ENCODE measurements at places on chromosomes 12 and 14.

- no peak for DNase-seq
Observed at GRCh38 chr14:92414690-92415445, 91.9 kb downstream of the SLC24A4 start.

DNA sequence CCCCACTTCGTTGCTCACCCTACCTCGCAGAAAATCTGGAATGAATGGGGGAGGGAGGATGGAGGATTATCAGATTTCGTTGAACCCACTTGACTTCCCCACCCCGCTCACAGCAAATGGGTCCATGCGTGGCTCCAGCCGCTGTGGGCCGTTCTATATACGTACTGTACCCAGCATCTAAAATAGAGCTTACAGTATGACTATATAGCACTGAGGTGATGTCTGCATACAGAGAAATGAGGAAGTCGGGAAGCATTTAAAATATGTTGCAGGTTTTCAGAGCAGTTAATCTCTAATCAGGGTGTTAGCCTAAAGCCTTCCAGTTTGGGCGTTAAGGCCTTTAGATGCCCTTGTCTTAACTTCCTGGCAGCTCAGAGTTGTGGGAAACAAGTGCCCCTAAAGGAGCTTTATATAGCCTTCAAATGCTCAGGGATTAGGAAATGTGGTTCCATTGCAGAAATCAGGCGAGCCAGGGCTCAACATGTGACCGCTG is 1.4 kb downstream of the BICDL1 start:
- DNase-seq: no peak

GRCh38 chr12:133038118-133038709 is 905 bp downstream of the ZNF84 start:
- DNase-seq: no peak

- no peak for DNase-seq
Observed at GRCh38 chr14:36791402-36791801, 129.7 kb downstream of the PAX9 start.

DNA sequence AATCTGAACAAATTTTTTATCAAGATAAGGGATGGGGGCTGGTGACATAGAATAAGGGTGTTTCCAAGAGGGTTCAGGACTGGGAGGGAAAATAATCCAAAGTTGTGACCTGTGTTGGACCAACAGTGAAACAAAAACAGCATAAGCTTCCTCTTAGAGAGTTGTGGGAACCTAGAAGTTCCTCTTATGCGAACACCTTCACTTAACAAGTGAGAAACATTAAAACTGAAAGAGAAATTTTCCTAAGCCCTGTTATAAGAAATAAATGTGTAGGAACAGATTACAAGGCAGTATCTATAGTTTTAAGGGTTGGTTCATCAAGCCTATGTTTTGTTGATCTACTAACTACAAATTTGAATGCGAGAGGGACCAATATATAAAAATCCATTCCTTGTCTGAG is 58.4 kb downstream of the LLPH start:
- DNase-seq: no peak

DNA sequence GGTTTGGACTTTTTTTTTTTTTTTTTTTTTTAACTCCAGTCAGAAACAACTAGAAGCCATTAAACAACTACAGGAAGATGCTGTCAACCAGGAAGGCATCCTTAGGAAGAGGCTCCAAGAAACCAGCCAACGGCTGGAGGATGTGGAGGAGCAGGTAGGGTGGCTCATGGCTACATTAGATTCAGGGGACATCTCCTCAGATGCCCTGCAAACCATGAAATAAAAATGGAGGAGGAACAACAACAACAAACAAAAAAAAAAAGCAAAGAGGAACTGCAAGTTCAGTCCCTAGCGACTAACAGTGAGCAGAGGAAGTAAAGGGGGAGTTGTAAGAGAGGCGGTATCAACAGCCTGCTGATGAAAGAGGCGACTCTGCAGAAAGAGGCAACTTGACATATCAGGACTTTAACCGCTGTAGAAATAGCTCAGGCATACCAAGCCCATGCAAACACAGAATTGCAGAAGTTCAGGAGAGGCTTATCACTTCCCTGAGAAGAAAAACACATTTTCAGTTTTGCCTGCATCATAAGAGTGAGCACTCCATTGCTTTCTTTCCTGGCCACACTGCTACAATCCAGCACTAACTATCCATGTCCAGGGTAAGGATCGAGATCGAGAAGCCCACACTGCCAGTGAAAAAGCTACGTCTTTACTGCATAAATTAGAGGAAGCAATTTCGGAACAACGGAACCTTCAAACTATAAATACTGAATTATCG is 103.5 kb upstream of the BCAT1 start:
- peak; percentile 14 for DNase-seq

GRCh38 chr14:105884808-105885281 is 358.5 kb downstream of the TMEM121 start:
- no peak for DNase-seq

- no peak for DNase-seq
Observed at GRCh38 chr12:127060933-127061332, 1206.0 kb upstream of the TMEM132C start.

DNA sequence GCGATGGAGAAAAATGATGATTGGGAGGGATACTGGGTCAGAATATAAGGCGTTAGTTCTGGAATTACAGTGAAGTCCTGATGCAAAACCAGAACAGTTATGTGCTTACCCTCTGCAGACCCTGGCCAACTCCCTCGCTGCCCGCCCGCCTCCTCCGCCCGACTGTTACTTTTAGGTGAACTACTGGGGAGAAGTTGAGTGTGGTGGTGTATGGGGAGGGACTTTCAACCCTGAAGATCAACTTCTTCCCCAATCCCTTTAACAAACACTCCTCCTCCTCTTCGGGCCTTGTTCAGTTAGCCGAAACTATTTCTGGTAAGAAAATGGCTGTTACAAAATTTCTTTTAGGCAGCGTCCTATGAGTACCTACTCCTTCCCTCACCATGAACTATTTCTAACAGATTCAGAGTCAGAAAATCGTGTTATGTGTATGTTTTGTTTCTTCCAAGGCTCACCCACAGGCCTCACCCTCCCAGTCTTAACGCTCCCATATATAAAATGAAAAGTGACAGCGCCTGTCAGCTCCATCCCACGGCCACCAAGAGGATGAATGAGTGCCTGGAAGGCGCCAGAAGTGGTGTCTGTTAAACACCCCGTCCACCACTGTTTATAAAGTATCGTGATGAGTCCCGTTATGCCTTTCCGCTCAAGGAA is 1.3 kb downstream of the FBXO33 start:
- no peak for DNase-seq

- no peak for DNase-seq
Observed at GRCh38 chr12:27456618-27457017, 10.1 kb downstream of the SMCO2 start.

DNA sequence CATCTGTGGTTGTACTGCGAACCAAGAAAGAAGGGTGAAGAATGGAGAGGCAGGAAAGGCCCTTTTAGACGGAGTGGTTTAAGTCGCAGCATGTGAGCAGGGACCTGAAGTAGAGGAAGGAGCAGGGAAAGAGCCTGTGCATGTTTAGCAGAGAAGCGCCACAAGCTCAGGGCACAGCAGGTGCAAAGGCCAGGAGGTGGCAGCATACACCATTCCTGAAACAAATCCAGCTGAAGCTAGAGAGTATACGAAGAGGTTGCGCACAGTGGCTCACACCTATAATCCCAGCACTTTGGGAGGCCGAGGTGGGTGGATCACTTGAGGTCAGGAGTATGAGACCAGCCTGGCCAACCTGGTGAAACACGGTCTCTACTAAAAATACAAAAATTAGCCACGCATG is 49.9 kb downstream of the HELB start:
- no peak for DNase-seq

DNA sequence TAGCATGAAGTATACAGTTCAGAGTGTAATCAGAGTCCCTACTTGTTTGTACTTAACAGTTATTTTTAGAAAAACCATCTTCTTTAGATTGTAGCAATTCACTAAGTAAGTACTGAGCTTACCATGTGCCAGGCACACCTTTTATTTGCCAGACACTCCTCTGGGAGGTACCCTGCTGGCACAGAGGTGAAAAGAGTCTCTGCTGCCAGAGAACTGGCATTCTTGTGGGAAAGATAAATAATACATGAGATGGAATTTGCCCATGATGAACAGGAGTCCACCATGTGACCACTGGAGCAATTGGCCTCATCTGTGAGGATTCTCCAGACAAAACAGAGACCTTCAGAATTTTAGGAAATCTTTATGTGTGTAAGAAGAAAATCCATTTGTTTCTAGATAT is 199.3 kb upstream of the SLC16A7 start:
- no peak for DNase-seq
